ENCODE measurements at places on chromosomes 6 and 20. TPM values are rescaled to one million over a fixed set of nuclear protein-coding genes. Genes with fewer than 3 reads are reported as not detected.

GRCh38 chr6:24836109-24836508, 37.4 kb upstream of the ARMH2 start:
- DNase-seq, result no peak

- DNase-seq, result peak; percentile 59
Measured at GRCh38 chr6:143026696-143027449, 33.8 kb upstream of the AIG1 start.

GRCh38 chr6:7677229-7677628, 48.7 kb upstream of the BMP6 start:
- no peak for DNase-seq

DNA sequence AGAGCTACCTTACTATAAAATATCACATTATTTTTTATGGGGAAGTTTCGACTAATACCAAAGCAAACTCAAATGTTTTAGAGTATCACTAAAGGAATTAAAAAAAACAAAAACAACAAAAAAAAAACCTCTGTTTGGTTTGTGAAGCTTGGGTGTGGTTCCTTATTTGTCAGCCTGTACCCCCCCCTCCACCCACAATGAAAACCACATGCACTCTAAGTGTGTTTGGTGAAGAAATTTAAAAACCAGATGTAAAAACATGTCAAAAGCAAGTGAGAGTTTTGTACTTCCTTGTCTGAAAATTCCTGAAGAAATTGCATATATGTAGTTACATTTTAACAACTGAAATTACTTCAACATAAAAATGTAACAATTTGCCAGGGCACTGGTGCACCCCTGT, 3.1 kb downstream of the STK38 start:
- no peak for DNase-seq

DNA sequence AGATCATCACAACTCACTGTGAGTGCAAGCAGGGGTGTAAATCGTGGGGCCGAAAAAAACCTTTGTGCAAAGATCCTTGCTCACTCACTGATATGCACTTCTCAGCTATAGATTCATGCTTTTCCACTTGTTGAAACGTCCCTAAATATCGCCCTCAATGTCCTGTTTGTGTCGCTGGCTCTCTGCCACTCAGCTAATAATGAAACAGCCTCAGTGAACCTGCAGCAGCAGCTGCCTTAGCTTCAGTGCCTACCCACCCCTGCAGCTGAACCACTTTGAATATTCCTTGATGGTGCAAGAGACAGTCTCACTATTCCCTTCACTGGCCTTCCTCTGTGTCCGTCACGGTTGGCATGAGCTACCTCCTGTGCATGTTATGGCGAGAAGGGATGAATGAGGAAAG, 128.9 kb upstream of the NAA20 start:
- peak; percentile 68 for DNase-seq

DNA sequence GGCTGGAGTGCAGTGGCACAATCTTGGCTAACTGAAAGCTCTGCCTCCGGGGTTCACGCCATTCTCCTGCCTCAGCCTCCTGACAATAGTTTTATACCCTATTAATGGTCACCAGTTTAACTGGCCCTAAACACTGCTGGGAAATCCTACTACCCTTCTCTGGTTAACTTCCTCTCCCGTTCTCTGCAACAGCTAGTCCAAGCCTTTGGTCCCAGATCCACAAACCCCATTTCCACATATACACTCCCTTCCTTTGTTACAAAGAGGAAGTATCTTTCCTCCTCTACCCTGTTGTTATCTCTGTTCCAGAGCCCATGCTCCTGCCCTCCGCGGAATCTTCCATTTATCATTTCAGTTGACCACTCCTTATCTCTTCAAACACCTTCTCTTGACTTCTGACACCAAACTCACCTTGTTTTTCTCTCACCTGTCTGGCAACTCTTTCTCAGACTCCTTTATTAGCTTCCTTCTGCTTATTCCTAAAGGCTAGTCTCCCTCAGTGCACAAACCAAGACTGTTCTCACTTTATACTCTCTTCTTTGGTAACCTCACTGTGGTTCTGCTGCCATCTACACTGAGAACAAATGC, 25.0 kb upstream of the TBC1D22B start:
- peak; percentile 22 for DNase-seq

The TJAP1 gene
- 4.6 TPM for total RNA-seq

The SLC22A1 gene
- total RNA-seq, result not detected

The PGBD1 gene
- total RNA-seq, result 4.1 TPM

The DEFB126 gene
- total RNA-seq, result not detected

The SNX14 gene
- total RNA-seq, result 131 TPM

Measured in lung microvascular endothelial cell (primary cell).